ENCODE measurements at places on chromosomes 2 and 18. TPM values are rescaled to one million over a fixed set of nuclear protein-coding genes. Genes with fewer than 3 reads are reported as not detected.
A peak's percentile ranks its signal among the peaks of the same experiment; 100 is the strongest.

DNAJC5G gene
- not detected for total RNA-seq

DNA sequence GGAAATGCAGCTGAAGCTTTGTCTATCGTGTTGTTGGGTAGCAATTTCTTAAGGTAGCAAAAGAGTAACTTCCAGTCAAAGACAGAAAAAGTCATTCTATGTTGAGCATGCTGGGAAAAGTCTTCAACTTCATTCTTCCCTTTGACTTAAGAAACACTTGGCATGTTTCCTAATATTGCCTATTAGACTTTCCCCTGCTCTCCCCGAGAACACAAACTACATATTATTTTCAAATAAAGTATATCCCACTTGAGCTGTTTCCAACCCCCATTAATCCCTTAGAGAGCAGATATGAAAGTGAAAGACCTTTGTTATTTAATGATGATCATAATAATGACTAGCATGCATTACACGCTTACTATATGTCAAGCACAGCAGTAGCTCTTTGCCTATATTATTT lies 136.0 kb upstream of the SPOPL start:
- DNase-seq: no peak

DNA sequence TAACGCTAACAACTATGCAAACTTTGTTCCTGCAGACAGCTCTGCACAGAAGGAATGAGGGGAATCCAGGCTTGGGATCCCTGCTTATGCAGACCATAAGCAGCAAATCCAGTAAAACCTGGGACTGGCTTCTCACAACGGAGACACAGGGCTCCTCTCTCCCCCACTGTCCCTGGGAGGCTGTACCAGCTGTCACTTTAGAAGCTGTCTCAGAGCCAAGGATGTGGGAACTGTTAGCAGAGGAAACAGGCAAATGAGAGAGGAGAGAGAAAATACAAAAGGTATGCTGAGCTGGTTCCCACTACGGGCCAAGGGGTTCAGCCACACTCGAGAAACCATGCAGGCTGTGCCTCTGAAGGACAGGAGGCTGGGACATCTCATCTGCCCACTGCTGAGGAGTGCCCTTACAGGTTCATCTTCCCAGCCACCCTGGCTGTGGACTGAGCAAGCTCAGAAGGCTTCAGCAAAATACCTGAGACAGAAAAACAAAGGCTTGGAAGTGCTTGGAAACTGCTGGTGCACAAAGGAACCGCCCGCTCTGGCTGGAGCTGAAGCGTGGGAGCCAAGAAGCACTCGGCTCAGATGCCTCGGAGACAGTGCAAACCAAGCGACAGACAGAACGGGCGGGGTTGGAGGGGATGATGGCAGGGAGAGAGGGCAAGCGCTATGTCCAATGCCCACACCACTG lies 72.5 kb downstream of the FAM210A start:
- DNase-seq: no peak

DNA sequence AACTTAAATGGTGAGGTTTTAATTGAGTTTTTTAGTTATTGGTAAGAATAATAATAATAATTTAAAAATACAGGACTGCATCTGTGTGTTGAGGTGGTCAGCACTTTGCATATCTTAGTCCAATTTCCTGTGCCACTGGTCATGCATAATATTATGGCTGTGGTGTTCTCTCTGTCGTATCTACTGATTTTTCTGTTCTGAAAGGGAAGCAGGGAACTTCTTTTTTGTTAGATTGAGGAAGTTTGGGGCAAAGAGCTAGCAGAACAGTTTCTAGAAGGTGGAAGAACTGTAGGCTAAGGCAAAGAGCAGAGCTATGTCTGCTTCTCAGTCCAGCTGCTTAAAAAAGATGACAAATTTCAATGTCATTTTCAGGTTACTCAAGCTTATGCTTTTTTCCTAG lies 74.3 kb downstream of the XRCC5 start:
- no peak for DNase-seq

DNA sequence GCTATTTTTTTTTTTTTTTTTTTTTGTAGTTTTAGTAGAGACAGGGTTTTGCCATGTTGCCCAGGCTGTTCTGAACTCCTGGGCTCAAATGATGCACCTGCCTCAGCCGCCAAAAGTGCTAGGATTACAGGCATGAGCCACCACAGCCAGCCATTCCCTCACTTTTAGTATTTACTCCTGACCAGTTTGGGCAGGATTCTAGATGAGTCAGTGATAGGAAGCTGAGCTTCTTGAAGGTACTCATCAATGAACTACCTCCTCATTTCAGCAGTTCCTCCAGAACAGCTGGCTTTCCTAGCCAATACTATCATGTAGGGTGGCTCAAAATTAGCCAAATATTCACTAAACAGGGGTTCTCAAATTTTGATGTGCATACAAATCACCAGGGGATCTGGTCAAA lies 57.2 kb downstream of the CYBRD1 start:
- DNase-seq: no peak

GRCh38 chr18:26764586-26764985 lies 100.9 kb downstream of the AQP4 start:
- no peak for DNase-seq

DNA sequence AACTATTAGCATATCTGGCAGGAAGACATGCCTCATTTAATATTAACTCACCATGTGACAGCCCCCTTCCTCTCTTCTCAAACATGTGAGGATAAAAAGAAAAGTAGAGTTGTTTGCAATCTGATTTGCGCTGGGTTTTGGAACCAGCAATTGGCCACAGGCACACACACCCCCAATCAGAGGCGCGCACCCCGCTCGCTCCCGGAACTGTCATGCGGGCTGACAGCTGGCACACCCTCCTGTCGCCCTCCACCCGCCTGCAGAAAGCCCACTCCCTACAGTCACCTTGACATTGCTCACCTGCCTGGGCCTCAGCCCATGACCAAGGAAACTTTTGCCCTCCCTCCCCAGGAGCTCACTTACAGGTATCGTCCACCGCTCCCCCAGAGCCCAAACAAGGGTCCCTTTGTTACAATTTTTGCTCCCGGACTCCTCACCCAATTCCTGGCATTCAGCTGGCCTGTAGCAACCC lies 1.1 kb downstream of the COBLL1 start:
- DNase-seq: peak; percentile 23

GRCh38 chr2:213932-214693 lies 49.7 kb downstream of the SH3YL1 start:
- DNase-seq: no peak

- no peak for DNase-seq
These were observed 2.9 kb downstream of the ATP6V1B1 start for GRCh38 chr2:70938586-70938950.

DNA sequence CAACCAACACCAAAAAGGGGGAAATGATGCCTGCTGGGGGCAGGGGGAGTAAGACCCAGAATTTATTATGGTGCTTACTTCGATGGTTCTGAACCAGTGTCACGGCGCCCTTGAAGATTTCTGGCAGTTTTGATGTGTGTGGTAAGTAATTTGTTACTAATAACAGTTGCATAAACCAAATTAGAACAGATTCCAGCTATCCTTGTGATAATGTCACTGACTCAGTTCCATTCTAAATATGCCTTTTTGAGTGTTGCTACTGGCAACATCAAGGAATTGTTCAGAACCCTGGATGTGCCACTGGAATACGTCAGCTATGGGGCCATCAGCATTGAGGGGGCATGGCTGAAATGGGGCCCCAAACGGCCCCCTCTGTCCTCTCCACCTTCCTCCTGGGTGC lies 11.6 kb downstream of the SAG start:
- no peak for DNase-seq
